ENCODE measurements at places on chromosomes 1 and 21.

- DNase-seq, result no peak
Observed at GRCh38 chr21:31482460-31482859, 138.4 kb upstream of the TIAM1 start.

- DNase-seq, result no peak
Observed at GRCh38 chr1:118396829-118397495, 211.9 kb upstream of the SPAG17 start.

DNA sequence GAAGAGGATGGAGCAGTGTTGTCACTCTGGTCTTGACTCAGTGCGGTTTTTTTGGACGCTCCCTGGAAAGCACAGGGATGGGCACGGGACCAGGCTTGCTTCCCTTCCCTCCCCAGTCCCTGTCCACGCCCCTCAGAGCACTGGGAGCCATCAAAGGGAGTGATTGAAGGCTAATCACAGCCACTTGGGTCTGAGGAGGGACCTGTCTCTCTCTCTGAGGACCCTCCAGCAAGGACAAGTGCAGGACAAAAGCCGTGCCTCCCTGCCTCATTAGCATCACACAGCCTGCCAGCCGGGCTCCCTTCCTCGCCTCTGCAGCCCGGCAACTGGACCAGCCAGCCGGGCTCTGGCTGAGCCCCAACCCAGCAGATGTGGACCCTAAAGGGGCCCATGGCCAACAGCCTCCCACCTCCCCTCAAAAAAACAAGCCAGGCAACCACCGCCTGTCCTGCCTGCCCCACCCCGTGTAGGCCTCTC lies 18.6 kb upstream of the PDZK1IP1 start:
- DNase-seq, result no peak

DNA sequence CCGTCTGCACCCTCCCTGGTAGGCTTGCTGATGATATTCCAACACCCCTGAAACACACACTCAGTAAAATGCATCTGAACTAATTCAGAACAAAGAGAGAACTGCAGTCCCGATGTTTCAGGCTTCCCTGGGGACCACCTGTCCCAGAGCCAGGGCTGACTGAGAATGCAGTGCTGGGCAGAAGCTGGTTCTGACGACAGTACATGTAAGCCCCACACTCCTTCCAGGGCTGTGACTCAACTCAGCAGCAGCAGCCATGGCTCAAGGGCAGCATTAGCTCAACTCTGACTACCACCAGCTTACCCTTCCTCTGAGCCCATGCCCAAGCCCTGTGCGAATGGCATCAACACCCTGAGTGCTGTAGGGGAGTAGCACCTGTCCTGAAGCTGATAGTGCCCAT lies 56.4 kb upstream of the SIPA1L2 start:
- DNase-seq, result no peak

GRCh38 chr1:115729756-115730155 lies 38.8 kb downstream of the CASQ2 start:
- no peak for DNase-seq

GRCh38 chr1:77333501-77333900 lies 51.7 kb downstream of the AK5 start:
- no peak for DNase-seq
